ENCODE measurements at places on chromosomes 3 and 15.

DNA sequence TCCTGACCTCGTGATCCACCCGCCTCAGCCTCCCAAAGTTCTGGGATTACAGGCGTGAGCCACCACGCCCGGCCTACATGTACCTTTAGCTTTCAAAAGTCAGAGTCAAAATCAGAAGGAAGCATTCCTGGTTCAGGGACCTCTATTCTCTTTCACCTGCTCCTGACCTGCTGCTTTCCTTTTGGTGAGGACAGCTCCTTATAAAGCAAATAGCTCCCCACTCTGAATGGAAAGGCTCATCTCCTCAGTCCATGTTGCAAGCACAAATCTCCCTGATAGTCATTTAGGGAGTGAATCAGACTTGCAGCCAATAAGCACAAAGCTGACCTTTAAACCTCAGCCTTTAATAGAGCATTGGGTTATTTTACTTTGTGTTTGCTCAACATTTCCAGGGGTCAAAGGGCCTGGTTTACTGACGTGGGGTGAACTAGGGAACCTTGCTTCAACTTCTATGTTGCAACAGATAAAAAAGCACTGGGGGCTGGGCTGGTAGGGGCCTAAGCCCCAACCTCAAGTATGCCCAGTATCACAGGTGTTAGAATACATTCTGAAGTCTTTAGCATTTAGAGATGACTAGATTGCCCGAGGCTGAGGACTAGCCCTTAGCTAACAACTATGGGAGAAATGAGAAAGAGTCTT, 43.1 kb downstream of the THRB start:
- DNase-seq: no peak

DNA sequence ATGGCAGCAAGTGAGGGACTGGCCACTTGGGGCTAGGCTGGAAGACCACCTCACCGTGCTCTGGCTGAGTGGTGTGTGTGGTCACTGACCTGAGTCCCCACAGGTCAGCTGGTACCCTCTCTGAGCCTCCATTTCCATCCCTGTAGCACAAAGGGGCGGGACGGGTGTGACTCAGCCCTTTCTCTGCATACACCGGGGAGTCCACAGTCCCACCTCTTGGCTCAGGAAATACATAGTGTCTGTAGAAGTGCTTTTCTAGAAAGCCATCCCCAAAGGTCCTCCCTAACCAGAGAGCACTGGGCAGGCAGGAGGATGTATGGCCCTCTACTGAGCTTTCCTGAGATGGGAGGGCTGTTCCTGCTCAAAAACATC, 27.2 kb downstream of the WNT7A start:
- DNase-seq: no peak

- no peak for DNase-seq
Observed at GRCh38 chr3:144237351-144237750, 265.7 kb downstream of the DIPK2A start.

GRCh38 chr3:140384876-140385275, 293.0 kb upstream of the TRIM42 start:
- no peak for DNase-seq

- no peak for DNase-seq
Observed at GRCh38 chr3:39404943-39405686, 1.4 kb upstream of the RPSA start.

DNA sequence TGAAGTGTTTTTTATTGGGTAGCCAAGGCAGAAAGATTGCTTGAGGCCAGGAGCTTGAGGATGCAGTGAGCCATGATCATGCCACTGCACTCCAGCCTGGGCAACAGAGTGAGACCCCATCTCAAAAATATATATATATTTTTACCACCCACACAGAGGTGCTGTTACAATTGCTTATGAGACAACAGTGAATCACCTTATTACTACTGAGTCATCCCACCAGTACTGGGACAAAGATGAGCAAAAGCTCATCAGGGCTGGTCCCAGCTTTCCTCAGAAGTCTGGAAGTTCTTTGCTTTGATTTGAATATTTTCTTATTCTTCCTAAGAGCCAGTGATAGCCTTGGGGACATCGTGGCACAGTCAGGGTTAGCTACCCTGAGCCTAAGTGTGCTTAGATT, 207.7 kb downstream of the SOX2 start:
- DNase-seq: no peak

- no peak for DNase-seq
Observed at GRCh38 chr3:139757448-139758030, 79.8 kb upstream of the NMNAT3 start.

- no peak for DNase-seq
Observed at GRCh38 chr3:79604681-79605080, 163.1 kb downstream of the ROBO1 start.
